ENCODE measurements at places on chromosomes 3 and 15. TPM values are rescaled to one million over a fixed set of nuclear protein-coding genes. Genes with fewer than 3 reads are reported as not detected.

GRCh38 chr15:78209646-78210348 is 24.6 kb downstream of the ACSBG1 start:
- no peak overlapping the region for H3K4me3 ChIP-seq
- H3K4me1 ChIP-seq: peaks cover 16% of the 10 kb centered on the region
- H3K27ac ChIP-seq: peak overlapping the region; percentile 16
- DNase-seq: peak; percentile 63
- H3K36me3 ChIP-seq: no peaks in the 10 kb centered on the region
- H3K27me3 ChIP-seq: no peaks in the 10 kb centered on the region

DNA sequence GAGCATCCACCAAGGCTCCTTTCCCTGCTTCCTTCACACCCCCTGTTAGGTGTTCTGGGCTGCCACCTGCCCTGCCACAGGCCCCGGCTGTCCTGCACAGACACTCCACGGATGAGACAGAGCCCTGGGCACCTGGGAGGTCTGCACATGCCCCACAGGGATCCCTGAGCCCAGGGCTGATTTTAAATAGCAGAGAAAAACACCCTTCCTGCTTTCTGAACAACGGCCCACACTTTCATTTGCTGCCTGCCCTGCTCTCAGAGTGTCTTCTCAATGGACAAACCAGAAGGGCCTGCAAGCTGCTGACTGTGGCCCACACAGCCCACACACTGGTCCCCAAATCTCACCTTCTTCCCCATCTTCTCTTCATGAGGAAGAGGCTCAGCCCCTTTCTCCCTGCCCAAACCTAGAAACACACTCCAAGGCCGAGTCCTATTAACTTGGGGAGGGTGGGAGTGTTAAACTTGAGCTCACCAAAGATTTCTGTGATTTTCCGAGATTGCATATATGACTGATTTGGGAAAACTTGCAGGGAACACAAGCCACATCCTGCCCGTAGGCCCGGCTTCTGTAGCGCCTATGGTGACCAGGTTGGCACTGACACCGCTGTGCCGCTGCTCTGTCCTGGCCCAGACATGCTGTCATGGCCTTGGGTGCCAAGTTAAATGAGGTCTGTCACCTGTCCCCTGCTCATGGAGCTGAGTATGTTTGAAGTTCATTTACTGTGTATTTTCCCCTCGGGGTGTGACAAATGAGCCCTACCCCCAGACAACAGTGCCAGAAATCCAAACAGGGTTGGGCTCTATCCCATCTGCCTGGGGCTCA is 47.2 kb upstream of the KLF13 start:
- peak; percentile 24 for DNase-seq
- no peaks in the 10 kb centered on the region for H3K36me3 ChIP-seq
- H3K27me3 ChIP-seq: no peaks in the 10 kb centered on the region

DNA sequence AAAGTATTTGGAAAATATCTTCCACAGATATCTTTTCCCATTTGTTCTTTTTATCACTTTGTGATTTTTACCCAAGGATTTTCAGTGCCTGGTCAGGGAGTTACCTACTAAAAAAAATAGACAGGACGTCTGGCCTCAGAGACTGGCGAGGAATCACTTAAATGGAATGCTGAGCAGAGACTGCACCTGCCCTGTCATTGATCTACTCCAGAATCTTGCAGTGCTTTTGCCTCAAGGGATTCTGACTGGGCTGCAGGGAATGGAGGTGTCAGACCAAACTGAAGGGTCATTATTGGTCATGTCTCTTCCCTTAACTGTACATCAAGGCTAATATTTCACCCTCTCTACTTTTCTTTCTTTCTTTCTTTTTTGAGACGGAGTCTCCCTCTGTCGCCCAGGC is 12.1 kb upstream of the RYR3 start:
- no peak for DNase-seq
- H3K36me3 ChIP-seq: no peaks in the 10 kb centered on the region
- no peak overlapping the region for H3K4me3 ChIP-seq
- no peak overlapping the region for H3K27ac ChIP-seq
- H3K4me1 ChIP-seq: no peaks in the 10 kb centered on the region

- H3K36me3 ChIP-seq: no peaks in the 10 kb centered on the region
- H3K4me1 ChIP-seq: no peaks in the 10 kb centered on the region
- H3K27ac ChIP-seq: no peak overlapping the region
- no peak overlapping the region for H3K4me3 ChIP-seq
Observed at GRCh38 chr3:86774082-86774691, 216.8 kb downstream of the VGLL3 start.

- no peak overlapping the region for H3K4me3 ChIP-seq
- no peaks in the 10 kb centered on the region for H3K4me1 ChIP-seq
- H3K36me3 ChIP-seq: no peaks in the 10 kb centered on the region
- DNase-seq: no peak
- no peaks in the 10 kb centered on the region for H3K27me3 ChIP-seq
Observed at GRCh38 chr3:63159764-63160163, 118.3 kb upstream of the SYNPR start.

Gene COL6A5
- not detected for total RNA-seq

Gene IL17RC
- 26.8 TPM for total RNA-seq

GRCh38 chr15:79381593-79381992 is 50.5 kb upstream of the MINAR1 start:
- DNase-seq: no peak
- H3K4me3 ChIP-seq: no peak overlapping the region
- no peak overlapping the region for H3K27ac ChIP-seq
- no peaks in the 10 kb centered on the region for H3K27me3 ChIP-seq
- no peaks in the 10 kb centered on the region for H3K36me3 ChIP-seq

Gene GRM7
- 0.15 TPM for total RNA-seq

DNA sequence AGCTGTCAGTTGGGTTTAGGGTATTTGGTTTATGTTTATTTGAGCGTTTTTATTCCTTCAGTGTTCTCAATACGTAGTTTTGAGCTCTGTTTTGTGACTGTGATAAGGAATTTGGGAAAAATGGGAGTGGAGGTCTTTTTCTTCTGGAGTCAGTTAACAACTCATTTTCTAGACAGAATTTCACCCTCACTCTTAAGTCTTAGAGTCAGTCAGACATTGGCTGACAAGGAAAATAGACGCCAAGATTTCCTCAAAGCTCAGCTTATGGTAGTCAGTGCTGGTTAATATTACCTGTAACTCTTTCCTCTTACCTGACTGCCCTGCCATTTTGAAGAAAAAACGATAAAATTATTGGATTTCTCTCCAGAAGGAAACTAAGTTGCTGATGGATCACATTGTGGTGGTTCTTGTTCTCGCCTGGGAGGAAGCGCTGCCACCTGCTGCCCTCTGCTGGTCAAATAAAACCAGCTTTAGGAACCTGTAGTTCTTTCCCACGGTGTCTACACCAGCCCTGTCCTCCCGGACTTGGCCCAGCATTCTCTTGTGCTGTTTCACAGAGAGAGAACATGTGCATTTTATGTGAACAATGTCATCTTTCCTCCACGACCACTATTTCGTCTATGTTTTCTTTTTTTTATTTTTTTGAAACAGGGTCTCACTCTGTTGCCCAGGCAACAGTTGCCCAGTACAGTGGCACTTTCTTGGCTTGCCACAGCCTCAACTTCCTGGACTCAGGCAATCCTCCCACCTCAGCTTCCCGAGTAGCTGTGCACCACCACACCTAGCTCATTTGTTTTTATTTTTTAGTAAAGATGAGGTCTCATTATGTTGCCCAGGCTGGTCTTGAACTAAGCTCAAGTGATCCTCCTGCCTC is 41.4 kb upstream of the UMPS start:
- H3K4me1 ChIP-seq: no peaks in the 10 kb centered on the region
- peak; percentile 87 for DNase-seq
- no peaks in the 10 kb centered on the region for H3K36me3 ChIP-seq

- no peak overlapping the region for H3K4me3 ChIP-seq
- no peak overlapping the region for H3K27ac ChIP-seq
- H3K27me3 ChIP-seq: no peaks in the 10 kb centered on the region
- no peaks in the 10 kb centered on the region for H3K36me3 ChIP-seq
Observed at GRCh38 chr3:25901796-25902195, 111.9 kb downstream of the OXSM start.

Gene GPR27
- 0.61 TPM for total RNA-seq

Gene CCDC39
- total RNA-seq: not detected

Gene CACNA2D2
- 3.3 TPM for total RNA-seq

Gene B3GALNT1
- total RNA-seq: 1.8 TPM

- H3K4me1 ChIP-seq: no peaks in the 10 kb centered on the region
- no peak overlapping the region for H3K27ac ChIP-seq
- H3K4me3 ChIP-seq: no peak overlapping the region
- no peaks in the 10 kb centered on the region for H3K27me3 ChIP-seq
- no peaks in the 10 kb centered on the region for H3K36me3 ChIP-seq
- peak; percentile 53 for DNase-seq
Observed at GRCh38 chr3:66138336-66139313, 82.2 kb upstream of the SLC25A26 start.

GRCh38 chr3:101873619-101874018 is 24.3 kb downstream of the NFKBIZ start:
- H3K4me1 ChIP-seq: no peaks in the 10 kb centered on the region
- H3K4me3 ChIP-seq: no peak overlapping the region
- H3K27ac ChIP-seq: no peak overlapping the region
- H3K27me3 ChIP-seq: no peaks in the 10 kb centered on the region

- H3K36me3 ChIP-seq: no peaks in the 10 kb centered on the region
- DNase-seq: no peak
- H3K4me1 ChIP-seq: no peaks in the 10 kb centered on the region
- no peak overlapping the region for H3K27ac ChIP-seq
Observed at GRCh38 chr3:188689101-188689574, 482.6 kb upstream of the TPRG1 start.

DNA sequence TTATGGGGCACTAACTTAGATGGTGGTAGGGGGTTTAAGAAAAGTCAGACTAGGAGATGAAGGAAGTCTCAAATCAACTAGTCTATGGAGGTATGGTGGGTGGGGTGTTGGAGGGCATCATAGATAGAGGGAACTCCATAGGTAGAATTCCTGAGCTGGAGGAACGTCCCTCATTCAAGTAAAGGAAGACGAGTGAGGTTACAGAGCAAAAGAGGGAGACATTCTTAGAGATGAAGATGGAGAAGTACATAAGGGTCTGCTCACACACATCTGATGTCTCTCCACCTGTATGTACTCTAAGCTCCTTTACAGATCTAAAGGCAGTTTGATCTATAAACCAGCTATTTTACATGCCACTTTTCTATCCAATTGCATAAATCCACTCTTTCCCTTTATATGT is 1.4 kb downstream of the PLSCR1 start:
- no peak for DNase-seq
- no peaks in the 10 kb centered on the region for H3K27me3 ChIP-seq
- H3K27ac ChIP-seq: peak overlapping the region; percentile 98
- H3K36me3 ChIP-seq: no peaks in the 10 kb centered on the region
- H3K4me1 ChIP-seq: no peaks in the 10 kb centered on the region
- H3K4me3 ChIP-seq: peak overlapping the region; percentile 66

Gene MED12L
- total RNA-seq: 1.3 TPM

Gene DISP2
- 12.6 TPM for total RNA-seq

DNA sequence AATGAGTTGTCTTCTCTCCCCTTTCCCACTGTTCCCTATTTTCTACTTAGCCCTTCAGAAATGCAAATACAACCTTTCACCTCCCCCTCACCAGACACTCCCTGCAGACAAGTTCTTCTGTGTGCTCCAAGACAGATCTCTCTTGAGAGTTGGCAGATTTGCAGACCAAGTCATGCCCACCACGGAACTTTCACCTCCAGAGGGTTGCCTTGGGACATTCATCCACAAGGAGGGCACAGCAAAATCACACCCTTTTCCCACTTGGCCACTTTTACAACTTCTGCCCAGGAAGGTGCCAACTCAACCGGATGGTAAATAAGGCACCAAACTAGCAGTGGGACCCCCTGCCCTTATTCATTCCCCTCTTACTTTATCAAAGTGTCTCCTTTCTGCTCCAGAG is 53.5 kb downstream of the SLC30A4 start:
- H3K27me3 ChIP-seq: no peaks in the 10 kb centered on the region
- H3K27ac ChIP-seq: no peak overlapping the region
- H3K36me3 ChIP-seq: no peaks in the 10 kb centered on the region
- no peak for DNase-seq

- H3K4me3 ChIP-seq: no peak overlapping the region
- no peak overlapping the region for H3K27ac ChIP-seq
Observed at GRCh38 chr15:100311833-100312476, 29.8 kb downstream of the ADAMTS17 start.

GRCh38 chr15:22939652-22940061 is 40.5 kb downstream of the CYFIP1 start:
- H3K4me3 ChIP-seq: no peak overlapping the region
- no peak overlapping the region for H3K27ac ChIP-seq
- H3K27me3 ChIP-seq: no peaks in the 10 kb centered on the region
- no peak for DNase-seq

GRCh38 chr15:88255484-88256278 is 858 bp downstream of the NTRK3 start:
- H3K4me3 ChIP-seq: no peak overlapping the region
- H3K27ac ChIP-seq: no peak overlapping the region
- no peaks in the 10 kb centered on the region for H3K36me3 ChIP-seq

Gene CCR9
- not detected for total RNA-seq

DNA sequence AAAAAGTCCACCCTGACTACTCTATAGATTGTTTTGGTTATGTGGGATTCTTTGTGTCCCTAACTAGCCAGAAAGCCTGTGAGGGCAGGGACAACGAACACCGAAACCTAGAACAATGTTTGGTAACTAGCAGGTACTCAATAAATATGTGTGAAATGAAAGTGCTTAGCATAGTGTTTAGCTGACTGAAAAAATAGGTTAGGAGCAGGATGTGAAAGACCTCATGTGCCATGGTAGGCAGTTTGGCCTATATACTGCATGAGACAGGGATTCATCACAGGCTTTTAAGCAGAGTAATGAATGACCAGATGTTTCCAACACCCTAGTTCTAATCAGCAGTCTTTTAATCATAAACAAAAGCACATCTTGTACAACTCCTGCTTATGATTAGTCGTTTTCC is 64.2 kb downstream of the MYO5A start:
- no peak overlapping the region for H3K4me3 ChIP-seq
- no peaks in the 10 kb centered on the region for H3K4me1 ChIP-seq
- peak overlapping the region; percentile 15 for H3K27ac ChIP-seq
- no peaks in the 10 kb centered on the region for H3K36me3 ChIP-seq
- DNase-seq: no peak

DNA sequence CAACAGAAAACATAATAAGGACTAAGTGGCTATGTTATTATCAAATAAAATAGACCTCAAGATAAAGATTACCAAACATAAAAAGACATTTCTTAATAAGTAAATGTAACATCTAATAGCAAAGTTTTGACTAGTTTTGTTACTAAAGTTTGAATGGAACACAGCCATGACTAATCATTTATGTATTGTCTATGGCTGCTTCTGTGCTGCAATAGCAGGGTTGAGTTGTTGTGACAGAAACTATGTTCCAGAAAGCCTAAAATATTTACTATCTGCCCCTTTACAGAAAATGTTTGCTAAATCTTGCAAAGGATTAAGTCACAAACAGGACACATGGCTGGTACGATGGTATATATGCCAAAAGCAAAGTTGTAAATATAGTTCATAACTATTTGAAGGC is 37.9 kb upstream of the MYH15 start:
- H3K4me1 ChIP-seq: no peaks in the 10 kb centered on the region
- no peak for DNase-seq
- no peak overlapping the region for H3K4me3 ChIP-seq
- H3K36me3 ChIP-seq: no peaks in the 10 kb centered on the region
- no peak overlapping the region for H3K27ac ChIP-seq

Gene ENTPD3
- 0.22 TPM for total RNA-seq
